ENCODE measurements at places on chromosomes 4 and X.

- no peak for DNase-seq
Observed at GRCh38 chrX:65586491-65586890, 51.9 kb upstream of the LAS1L start.

DNA sequence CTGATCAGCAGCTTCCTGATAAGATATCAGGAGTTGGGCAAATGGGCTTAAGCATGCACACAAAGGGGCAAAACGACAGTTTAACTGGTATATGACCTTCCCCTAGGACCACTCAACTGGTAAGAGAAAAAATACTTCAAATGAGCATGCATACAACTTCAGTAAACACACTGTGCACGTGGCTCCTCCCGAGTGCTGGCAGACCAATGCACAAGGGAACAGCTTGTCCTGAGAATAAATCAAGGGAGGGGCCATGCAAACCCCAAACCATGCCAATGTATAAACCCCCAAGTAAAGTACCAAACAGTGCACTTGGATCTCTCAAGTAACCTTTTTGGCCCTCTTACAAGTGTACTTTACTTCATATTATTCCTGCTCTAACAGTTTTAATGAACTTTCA is 293.3 kb upstream of the TBX22 start:
- no peak for DNase-seq

- no peak for DNase-seq
Observed at GRCh38 chr4:1013225-1014073, 2.0 kb downstream of the FGFRL1 start.

GRCh38 chr4:8451440-8452182 is 11.0 kb downstream of the TRMT44 start:
- no peak for DNase-seq

GRCh38 chr4:37981844-37982720 is 21.9 kb downstream of the PTTG2 start:
- DNase-seq, result no peak

DNA sequence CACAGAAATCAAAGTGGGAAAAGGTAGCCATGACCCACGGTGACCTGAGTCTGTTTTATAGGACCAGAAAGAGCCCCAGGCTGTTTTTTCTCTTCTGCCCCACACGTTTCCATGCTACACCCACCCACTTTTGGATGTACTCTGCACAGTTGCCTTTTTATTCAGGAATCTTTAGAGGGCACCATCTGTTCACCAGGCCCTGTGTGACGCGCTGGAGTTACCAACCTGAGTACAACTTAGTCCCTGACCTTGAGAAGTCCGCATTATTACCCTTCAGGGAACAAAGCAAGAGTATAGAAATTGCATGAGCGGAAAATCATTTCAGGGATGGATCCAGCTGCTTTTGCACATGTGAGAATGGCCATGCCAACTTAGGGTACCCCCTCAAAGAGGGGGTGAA is 207.8 kb upstream of the GATB start:
- DNase-seq, result no peak

GRCh38 chr4:143383005-143383574 is 46.4 kb downstream of the GAB1 start:
- no peak for DNase-seq

DNA sequence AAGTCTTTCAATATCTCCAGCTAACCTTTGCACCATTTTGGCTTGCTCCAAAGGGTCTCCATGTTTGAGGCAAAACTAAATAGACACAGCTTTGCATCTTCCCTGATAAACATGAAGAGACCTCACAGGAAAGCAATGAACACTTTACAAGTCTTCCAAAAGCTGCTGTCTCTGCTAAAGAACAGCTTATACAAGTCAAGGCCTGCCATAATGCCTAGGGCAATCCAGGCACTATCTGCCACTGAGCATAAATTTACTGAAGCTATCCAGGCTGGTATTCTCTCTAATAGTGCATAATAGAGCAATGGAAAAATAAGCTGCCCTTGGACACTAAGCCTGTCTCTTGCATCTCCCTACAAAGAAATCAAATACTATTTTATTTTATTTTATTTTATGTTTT is 60.1 kb upstream of the S100G start:
- DNase-seq, result no peak

GRCh38 chrX:132615391-132616131 is 126.7 kb upstream of the MBNL3 start:
- DNase-seq, result no peak

GRCh38 chr4:173707658-173708419 is 177.8 kb upstream of the HAND2 start:
- DNase-seq, result no peak

- DNase-seq, result no peak
Observed at GRCh38 chr4:174999407-174999806, 81.2 kb downstream of the ADAM29 start.

DNA sequence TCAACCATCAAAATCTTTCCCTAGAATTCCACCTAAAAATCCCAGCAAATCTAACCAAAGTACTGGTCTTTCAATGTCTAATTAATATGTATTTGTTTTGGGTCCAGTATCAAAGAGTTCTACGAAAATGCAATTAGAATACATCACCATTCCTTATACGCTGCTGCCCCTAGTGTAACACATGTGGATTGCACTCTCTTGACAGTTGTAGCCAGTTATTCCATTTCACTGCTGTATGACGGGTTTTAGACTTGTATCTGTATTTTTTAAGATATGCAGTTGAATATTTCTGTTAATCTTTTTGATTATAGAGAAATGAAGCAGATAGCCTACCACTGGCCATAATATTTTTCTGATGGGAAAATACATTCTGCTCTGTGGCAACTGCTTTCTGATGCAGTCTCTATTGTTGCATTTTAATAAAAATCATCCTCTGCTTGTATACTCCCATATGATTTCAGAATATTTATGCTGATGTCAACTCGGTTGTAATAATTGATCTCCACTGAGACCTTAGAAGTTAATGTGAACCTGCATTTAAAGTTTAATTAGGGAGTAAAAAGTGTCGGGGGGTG is 17.1 kb upstream of the PAGE2B start:
- DNase-seq, result no peak

DNA sequence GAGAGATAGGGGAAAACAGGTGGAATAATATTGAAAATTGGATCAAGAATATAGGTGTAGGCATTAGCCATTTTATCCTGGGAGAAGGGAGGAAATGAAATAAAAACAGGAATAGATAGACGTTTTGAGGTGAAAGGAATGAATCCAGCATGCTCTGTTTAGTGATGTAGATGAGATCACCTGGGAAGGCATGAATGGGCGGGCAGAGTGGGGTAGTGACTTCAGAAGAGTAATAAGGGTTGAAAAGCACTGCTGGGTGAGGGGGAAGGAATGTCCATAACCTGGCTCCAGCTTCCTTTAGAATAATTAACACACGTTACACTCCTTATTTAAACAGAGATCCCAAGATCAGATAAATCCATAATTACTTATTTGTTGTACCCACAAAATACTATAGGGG is 191.1 kb upstream of the ANXA3 start:
- DNase-seq, result no peak
